T-helper 9 cell (primary cell): ENCODE measurements at places on chromosomes 2 and 18.

- no peak for DNase-seq
These were observed 7.1 kb downstream of the RBM45 start for GRCh38 chr2:178119179-178119922.

GRCh38 chr2:198287706-198288105 is 483.3 kb downstream of the PLCL1 start:
- no peak for DNase-seq

GRCh38 chr2:226420646-226421045 is 379.0 kb downstream of the IRS1 start:
- DNase-seq = no peak

DNA sequence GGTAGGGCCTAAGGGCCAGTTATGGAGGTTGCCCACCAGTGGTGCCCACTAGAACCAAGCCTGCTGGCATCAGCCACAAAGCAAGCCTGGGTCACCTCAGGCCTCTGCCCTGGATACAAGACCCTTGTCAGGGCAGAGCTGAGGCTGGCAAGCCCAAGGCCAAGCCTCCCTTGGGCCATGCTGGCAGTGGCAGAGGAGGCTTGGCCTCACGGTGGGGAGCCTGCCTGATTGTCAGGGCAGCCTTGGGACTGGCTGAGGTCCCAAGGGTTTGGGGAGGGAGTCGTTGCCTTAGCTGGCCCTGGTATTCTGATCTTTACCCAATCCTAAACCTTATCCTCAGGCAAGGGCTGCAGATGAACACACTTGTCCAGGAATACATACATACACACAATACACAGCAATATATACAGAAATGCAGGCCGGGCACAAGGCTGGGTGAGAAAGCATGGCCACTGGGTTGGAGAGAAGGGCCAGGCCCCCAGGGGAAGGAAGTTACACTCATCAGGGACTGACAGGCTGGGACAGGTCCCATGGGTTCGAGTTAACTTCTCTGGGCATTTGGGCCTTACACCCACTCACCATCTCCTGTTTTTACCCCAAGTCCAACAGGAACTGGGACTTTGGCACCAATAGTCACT is 21.0 kb downstream of the CCT7 start:
- no peak for DNase-seq

DNA sequence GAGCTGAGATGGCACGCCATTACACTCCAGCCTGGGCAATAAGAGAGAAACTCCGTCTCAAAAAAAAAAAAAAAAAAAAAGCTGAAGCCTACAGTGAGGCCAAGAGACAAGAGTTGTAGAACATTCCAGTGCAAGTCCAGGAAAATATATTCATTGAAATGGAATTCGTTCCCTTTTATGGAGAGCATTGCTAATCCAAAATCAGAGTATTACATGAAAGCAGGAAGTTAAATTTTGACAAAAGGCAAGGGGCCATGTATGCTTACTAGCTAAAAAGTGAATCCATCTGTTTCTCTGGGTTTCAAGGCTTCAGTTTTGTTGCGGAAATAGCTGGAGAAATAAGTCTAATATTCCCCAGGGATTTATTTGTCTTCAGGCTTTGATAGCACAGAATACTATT is 471.7 kb downstream of the THSD7B start:
- DNase-seq = no peak

- DNase-seq = no peak
These were observed 80.3 kb downstream of the VAPA start for GRCh38 chr18:9994026-9994570.

DNA sequence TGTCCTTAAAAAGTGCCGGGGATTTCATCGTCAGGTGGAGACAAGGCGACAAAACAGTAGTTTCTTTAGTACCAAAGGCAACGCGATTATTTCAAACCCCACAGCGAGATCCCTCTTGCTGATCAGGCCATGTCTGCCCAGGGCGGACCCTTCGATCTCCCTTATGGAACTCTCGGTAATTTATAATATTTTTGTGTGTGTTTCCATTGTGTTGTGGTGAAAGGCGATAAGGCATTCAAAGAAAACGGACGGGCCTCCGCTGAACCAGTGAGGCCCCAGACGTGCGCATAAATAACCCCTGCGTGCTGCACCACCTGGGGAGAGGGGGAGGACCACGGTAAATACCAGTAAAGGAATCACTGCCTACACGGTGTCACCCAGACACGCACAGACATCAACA is 1.4 kb upstream of the GAD1 start:
- DNase-seq = no peak

DNA sequence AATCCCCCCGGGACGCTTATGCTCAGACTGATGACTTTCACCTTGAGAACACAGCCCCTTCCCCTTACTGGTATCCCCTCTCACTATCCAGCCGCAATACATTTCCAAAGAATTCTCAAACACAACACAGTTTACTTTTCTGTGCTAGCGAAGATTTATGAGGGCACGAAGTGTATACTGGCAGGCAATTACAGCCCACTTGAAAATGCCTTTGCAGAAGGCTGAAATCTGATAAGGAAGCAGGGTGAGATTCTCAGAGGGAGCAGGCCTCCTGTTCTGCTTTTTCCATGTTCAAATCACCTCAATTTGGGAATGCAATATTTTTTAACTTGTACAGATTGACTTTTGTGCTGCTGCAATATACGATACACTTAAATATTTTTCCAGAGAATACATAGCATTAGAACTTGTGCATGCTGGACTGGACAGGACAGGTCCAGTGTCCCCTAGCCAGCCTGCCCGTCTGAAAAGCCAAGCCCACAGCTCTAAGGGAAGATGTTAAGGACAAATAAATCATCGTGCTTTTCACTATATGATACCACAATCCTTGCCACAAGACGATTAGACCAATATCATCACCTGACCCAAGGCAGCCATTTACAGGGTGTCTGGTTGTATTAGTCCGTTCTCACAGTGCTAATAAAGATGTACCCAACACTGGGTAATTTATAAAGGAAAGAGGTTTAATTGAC is 262.1 kb downstream of the EPHA4 start:
- DNase-seq = no peak

DNA sequence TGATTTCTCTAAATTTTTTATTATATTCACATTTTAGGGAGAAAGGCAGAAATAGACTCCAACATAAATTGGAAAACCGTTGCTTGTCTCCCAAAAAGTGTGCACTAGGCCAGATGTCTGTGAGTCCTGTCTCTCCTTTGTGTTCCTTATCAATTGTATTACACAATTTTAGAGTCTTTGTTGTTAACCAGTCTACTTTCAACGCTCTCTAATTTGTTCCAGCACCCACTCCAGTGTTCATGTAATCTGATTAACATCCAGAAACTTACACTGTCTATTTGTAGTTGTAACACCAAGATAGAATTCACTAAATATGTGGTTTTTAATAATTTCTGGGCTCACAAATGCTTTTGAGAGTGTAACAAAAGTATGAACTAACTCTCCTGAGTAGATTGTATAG is 195.6 kb downstream of the FSIP2 start:
- no peak for DNase-seq
